ENCODE measurements at places on chromosomes 7 and 10.

DNA sequence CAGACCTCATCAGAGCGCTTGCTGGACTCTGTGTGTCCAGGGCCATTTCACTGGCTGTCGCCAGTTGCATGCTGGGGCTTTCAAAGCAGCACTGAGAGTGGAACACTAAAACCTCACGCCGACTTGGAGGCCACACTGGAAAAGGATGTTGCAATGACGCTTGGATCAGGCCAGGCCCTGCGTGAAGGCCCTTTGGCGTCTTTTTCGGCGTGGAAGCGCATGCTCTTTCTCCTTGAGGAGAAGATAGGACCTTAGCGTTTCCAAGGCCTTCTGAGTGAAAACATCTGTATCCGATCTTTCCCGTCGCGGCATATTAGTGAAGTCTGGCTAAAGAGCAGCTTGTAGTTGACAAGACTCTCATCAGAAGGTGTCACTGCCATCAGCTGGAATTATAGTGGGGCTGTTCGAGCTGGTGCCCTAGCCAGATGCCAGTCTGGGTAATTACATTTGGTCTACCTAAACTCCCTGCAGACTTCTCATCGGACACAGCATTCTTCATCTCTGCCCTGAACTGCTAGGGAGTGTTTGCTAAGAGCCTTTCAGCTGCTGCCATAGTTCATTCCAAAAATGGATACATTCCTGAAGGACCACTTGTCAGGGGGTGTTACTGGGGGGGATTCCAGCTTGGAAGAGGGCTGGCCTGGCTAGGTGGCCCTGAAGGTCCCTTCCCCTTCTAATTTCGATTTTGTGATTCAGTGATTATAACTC, 167.7 kb upstream of the TCF7L2 start:
- no peak for DNase-seq

- no peak for DNase-seq
Observed at GRCh38 chr10:128570319-128570995, 444.2 kb upstream of the MKI67 start.

DNA sequence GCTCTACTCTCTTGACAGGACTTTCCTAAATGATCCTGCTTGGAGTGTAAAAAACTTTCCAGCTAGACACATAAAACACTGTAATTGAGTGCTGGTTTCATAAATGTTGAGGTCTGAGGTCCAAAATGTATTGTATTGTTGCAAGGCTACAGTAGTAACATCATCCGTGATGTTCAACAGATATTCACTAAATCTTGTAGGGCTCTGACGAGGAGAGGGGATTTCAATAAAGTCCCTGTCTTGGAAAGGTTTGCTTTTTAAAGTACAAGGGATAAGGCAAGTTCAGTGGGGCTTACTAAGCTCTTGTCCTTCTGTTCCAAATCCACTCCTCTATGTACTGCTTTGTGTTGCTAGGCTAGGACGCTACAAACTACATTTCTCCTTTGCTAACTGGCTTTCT, 48.9 kb downstream of the FHIP2A start:
- DNase-seq: no peak

DNA sequence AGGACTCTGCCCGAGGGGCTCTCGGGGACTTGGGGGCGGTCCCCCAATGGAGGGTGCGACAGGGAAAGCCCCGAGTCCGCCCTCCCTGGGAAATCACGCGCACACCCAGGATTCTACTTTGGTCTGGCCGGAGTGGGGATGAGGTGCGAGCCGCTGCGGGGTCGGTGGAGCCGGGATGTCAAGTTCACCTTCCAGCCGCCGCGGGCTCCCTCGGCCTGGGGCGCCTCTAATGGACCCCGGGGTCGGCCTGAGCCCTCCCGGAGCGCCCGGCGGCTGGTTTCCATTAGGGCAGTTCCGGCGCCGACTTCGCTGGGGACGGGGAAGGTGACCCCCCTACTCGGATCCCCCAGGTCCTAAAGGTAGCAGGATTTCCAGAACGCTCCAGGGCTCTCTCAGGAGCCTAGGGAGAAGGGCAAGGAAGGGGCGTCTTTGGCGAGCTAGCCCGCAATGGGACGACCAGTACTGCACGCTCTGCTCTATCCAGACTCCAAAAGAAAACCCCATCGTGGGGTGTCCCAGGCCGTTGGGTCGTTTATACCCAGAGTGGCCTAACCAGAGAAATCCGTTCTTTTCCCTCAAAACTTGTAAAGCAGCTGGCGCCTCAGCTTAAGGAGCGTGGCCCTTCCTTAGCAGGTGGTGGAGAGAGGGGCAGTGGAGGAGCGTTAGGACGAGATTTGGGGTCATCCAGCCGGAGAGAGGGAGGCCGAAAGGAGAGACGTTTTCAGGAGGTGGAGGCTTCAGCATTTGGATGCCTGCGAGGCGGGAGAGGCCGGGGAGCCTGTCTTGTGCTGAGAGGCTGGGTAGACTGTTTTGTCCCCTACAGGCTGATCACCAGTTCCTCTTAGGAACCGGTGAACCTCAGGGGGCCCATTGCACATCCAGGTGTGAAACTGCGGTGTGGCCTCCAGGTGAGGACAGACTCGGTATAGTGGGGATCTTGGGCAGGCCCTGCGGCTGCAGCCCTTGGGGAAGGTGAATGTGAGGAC, 860 bp upstream of the WDR86 start:
- peak; percentile 77 for DNase-seq

GRCh38 chr7:79282070-79282694, 171.3 kb downstream of the MAGI2 start:
- no peak for DNase-seq

DNA sequence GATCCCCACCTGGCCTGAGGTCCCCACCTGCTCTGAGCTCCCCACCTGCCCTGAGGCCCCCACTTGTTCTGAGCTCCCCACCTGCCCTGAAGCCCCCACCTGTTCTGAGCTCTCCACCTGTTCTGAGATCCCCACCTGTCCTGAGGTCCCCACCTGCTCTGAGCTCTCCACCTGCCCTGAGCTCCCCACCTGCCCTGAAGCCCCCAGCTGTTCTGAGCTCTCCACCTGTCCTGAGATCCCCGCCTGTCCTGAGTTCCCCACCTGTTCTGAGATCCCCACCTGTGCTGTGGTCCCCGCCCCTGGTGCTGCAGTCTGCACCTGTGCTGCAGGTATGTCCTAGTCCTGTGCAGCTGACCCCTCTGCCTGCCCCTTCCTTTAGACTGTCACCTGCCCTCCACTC, 561.6 kb downstream of the TCERG1L start:
- DNase-seq: peak; percentile 40

DNA sequence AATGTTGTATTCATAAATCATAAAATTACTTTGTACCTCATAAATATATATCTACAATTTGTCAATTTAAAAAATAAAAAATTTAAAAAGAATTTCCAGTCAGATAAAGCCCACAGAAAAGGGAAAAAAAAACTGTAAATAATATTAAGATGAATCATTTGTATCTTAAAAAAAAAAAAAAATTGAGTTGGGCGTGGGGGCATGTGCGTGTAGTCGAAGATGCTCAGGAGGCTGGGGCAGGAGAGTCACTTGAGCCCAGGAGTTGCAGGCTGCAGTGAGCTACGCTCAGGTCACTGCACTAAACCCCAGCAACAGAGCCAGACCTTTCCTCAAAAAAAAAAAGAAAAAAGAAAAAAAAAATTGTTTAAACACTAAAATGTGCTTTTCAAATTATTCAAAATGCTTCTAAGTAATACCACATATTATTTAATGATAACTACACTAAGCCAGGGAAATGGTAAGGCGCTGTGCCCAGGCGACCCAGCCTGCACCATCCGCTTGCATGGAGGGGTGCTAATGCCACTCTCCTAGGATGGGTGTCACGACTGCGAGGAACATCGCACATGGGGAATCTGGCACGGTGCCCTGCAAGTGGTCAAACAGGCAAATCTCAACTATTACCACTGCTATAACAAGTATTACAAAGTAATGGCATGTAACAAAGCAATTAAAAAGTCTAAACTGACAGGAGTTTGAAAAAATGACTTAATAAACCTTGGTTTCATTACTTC, 15.4 kb downstream of the GLUD1 start:
- DNase-seq: no peak

DNA sequence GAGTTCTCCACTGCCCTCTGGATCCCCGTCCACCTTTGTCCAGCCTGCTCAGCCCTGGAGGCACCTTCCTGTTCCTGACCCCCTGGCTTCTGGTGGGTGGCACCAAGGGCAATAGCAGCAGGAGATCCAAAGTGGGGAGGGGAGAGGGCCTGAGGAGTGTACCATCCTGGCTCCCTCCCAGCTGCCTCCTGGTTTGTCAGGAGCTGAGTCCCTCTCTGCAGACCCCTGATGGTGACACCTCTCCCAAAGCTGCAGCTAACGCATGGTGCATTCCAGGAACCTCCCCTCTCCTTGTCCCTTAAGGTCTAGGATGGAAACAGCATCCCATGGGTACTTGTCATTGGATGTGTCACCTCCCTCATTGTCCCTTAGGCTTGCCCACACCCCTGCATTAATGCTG, 39.6 kb downstream of the VSTM4 start:
- no peak for DNase-seq
